ENCODE measurements at places on chromosomes 7 and 10.

- no peaks in the 10 kb centered on the region for H3K4me1 ChIP-seq
- H3K4me3 ChIP-seq = no peak overlapping the region
- H3K36me3 ChIP-seq = no peaks in the 10 kb centered on the region
- H3K27ac ChIP-seq = no peak overlapping the region
Measured at GRCh38 chr10:2111965-2112364, 374.6 kb upstream of the ADARB2 start.

GRCh38 chr7:101969997-101970585 lies 152.7 kb downstream of the CUX1 start:
- peaks cover 1% of the 10 kb centered on the region for H3K36me3 ChIP-seq
- no peak overlapping the region for H3K4me3 ChIP-seq
- no peaks in the 10 kb centered on the region for H3K27me3 ChIP-seq
- DNase-seq = no peak
- H3K4me1 ChIP-seq = peaks cover 36% of the 10 kb centered on the region

GRCh38 chr10:61021926-61022325 lies 77.9 kb upstream of the RHOBTB1 start:
- no peak for DNase-seq
- H3K27ac ChIP-seq = no peak overlapping the region
- no peaks in the 10 kb centered on the region for H3K27me3 ChIP-seq
- H3K4me3 ChIP-seq = no peak overlapping the region
- H3K4me1 ChIP-seq = no peaks in the 10 kb centered on the region

DNA sequence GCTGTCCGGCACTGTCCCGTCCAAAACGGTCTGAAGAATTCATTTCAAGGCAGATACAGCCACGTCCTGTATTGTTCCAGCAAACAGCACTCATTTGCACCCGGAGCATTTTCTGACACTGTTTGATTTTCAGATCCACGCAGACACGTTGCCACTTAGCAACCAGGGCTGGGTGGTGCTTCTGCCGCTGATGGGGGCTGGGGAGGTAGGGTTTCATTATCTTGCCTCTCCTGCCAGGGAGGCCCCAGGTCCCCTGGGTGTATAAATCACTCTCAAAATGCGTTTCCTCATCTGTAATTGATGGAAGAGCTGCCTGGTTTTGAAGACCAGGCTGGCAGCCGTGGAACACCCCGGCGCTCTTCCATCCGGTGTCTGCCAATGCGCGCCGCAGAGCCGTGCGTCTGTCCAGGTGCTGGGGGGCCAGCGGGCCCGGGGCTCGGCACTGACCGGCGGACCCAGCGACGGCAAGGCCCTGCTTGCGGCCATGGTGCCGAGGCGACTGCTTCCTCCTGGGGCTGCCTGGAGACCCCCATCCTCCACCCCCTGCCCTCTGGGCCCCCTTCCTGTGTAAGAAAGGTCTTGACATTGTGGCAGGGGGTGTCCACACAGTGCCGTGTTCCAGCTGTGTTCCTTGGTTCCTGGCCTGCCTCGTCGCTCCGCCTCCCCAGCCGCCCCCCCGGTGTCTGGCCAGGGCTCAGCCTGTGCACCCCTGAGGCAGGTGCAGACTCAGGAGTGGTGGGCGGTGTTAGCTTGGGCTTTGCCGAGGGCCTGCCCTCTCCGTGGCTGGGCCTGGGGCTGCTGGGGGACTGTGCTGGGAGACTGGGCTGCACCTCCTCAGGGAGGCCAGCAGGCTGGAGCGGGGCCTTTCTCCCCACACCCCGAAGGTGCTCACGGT lies 16.6 kb downstream of the ADGRA1 start:
- no peak for DNase-seq
- no peak overlapping the region for H3K27ac ChIP-seq
- peaks cover 12% of the 10 kb centered on the region for H3K27me3 ChIP-seq
- H3K4me3 ChIP-seq = no peak overlapping the region
- no peaks in the 10 kb centered on the region for H3K36me3 ChIP-seq
- H3K4me1 ChIP-seq = no peaks in the 10 kb centered on the region

- no peaks in the 10 kb centered on the region for H3K27me3 ChIP-seq
- peaks cover 79% of the 10 kb centered on the region for H3K4me1 ChIP-seq
- DNase-seq = no peak
- H3K27ac ChIP-seq = peak overlapping the region; percentile 93
- no peaks in the 10 kb centered on the region for H3K36me3 ChIP-seq
Measured at GRCh38 chr7:45880433-45880860, 7.6 kb upstream of the CCDC201 start.

DNA sequence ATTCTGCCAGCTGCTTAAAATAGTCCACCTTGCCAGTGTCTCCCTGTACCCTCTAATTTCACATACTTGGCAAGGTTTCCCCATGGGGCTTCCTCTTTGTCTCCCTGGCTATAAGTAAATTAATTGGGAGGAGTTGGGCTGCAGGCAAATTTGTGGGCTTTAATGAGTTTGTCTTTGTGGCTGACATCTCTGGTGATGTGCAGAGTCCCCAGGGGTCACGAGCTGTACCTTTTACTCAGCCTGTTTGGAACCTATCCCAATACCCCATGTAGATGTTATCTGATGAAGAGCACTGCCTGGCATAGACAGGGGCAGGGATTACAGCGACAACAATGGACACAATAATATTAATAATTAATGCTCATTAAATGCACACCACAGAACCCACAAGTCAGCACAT lies 132.5 kb downstream of the SLIT1 start:
- peaks cover 20% of the 10 kb centered on the region for H3K4me1 ChIP-seq
- no peak for DNase-seq
- H3K27ac ChIP-seq = no peak overlapping the region
- H3K4me3 ChIP-seq = no peak overlapping the region
- no peaks in the 10 kb centered on the region for H3K36me3 ChIP-seq

GRCh38 chr10:101858723-101859500 lies 15.3 kb upstream of the KCNIP2 start:
- DNase-seq = no peak
- H3K36me3 ChIP-seq = no peaks in the 10 kb centered on the region
- peaks cover 6% of the 10 kb centered on the region for H3K4me1 ChIP-seq
- no peaks in the 10 kb centered on the region for H3K27me3 ChIP-seq
- H3K27ac ChIP-seq = no peak overlapping the region
- H3K4me3 ChIP-seq = no peak overlapping the region

DNA sequence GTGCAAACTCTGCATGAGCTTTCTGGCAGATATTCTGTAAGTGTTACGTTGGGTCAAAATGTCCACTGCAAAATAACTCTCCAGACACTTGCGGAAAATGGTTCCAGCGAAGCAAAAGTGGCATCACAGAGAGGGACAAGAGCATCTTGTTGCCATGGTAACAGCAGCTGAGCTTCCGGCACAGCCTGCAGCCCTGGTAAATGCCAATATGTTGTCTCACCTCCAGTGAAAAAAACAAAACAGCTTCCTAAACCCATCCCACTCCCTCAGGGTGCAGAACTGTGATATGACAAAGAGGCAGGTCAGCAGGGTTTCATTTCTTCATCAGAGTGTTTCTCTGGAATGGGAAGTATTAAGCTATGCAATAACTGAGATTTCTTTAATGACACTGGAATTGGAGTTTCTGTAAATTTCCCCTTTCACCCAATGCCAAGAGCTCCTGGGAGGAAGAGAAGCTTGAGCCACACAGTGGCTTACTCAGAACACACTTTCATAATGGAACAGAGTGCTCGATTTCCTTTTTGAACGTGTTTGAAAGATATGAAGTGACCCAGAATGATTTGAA lies 65.6 kb downstream of the FOXI2 start:
- no peaks in the 10 kb centered on the region for H3K4me1 ChIP-seq
- no peak for DNase-seq
- no peaks in the 10 kb centered on the region for H3K36me3 ChIP-seq

GRCh38 chr7:10579561-10579960 lies 394.1 kb upstream of the PHF14 start:
- H3K36me3 ChIP-seq = no peaks in the 10 kb centered on the region
- no peaks in the 10 kb centered on the region for H3K4me1 ChIP-seq
- H3K27me3 ChIP-seq = no peaks in the 10 kb centered on the region
- no peak overlapping the region for H3K27ac ChIP-seq

GRCh38 chr7:136925044-136925443 lies 56.6 kb downstream of the CHRM2 start:
- no peak for DNase-seq
- no peaks in the 10 kb centered on the region for H3K36me3 ChIP-seq
- no peaks in the 10 kb centered on the region for H3K27me3 ChIP-seq

- H3K36me3 ChIP-seq = no peaks in the 10 kb centered on the region
- H3K4me1 ChIP-seq = no peaks in the 10 kb centered on the region
- DNase-seq = no peak
- H3K27ac ChIP-seq = no peak overlapping the region
- 0 out of 3 replicates have a peak, but pooled peaks cover 6% of the 10 kb centered on the region for H3K27me3 ChIP-seq
Measured at GRCh38 chr10:118799777-118800176, 45.0 kb upstream of the CACUL1 start.

- no peaks in the 10 kb centered on the region for H3K27me3 ChIP-seq
- H3K27ac ChIP-seq = no peak overlapping the region
- no peak for DNase-seq
- no peak overlapping the region for H3K4me3 ChIP-seq
Measured at GRCh38 chr7:103636153-103636552, 190.1 kb upstream of the SLC26A5 start.

GRCh38 chr7:117405519-117405918 lies 21.8 kb downstream of the ASZ1 start:
- H3K36me3 ChIP-seq = no peaks in the 10 kb centered on the region
